ENCODE measurements at places on chromosomes 1 and 21. TPM values are rescaled to one million over a fixed set of nuclear protein-coding genes. Genes with fewer than 3 reads are reported as not detected.

DNA sequence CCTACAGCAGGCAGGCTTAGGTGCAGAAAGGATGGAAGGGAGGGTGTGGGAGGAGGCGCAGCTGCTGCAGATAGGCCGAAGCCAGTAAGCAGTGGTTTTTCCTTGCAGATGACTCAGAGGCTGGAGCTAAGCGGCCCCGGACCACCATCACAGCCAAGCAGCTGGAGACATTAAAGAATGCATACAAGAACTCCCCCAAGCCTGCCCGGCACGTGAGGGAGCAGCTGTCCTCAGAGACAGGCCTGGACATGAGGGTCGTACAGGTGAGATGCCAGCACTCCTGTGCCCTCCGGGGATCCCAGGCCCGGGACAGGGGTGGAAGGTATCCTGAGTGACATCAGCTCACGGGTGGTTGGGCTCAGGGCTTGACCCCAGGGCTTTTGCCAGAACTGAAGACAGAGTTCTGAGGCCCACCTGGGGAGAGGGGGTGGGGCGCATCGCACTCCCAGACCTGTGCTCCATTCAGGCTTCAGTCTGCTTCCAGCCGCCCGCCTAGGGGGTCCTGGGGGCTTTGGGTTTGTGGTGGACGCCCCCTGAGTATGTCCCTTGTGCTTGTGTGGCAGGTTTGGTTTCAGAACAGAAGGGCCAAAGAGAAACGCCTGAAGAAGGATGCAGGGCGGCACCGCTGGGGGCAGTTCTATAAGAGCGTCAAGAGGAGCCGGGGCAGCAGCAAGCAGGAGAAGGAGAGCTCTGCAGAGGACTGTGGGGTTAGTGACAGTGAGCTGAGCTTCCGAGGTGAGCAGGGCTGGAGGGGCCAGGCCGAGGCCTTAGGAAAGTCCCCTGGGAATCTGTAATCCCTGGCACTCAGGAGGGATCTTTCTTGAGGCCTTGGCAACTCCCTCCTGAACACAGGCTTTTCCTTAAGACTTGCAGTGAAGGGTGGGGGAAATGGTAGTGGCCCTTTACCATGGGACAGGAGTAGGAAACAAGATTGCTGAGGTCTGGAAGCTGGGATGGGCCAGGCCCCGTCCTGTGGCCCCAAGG lies 41.5 kb downstream of the LHX4 start:
- H3K36me3 ChIP-seq = peaks cover 47% of the 10 kb centered on the region
- H3K27ac ChIP-seq = peak overlapping the region; percentile 59
- H3K27me3 ChIP-seq = no peaks in the 10 kb centered on the region
- peaks cover 45% of the 10 kb centered on the region for H3K4me1 ChIP-seq
- H3K4me3 ChIP-seq = peak overlapping the region; percentile 2

DNA sequence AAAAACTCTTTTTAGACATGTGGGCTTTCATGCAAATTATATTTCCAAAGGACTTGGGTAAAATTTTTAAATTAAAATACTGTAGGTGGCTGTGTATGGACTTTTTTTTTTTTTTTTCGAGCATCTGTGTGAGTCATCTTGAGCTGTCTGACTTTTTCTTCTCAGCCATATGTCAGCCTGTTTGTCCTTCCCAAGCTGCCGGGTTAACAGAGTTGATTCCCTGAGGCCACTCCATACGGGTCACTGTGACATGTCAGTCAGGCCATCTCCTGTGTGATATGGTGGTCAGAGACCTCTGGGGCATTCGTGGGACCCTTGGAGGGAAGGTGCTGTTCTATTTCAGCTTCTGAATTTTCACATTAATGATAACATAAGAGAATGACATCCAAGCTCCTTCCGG lies 148.3 kb downstream of the KCNJ6 start:
- H3K27ac ChIP-seq = no peak overlapping the region
- no peak overlapping the region for H3K4me3 ChIP-seq
- H3K27me3 ChIP-seq = no peaks in the 10 kb centered on the region
- peaks cover 4% of the 10 kb centered on the region for H3K4me1 ChIP-seq
- DNase-seq = no peak

- no peak overlapping the region for H3K27ac ChIP-seq
- H3K27me3 ChIP-seq = no peaks in the 10 kb centered on the region
- H3K36me3 ChIP-seq = peaks cover 24% of the 10 kb centered on the region
- H3K4me3 ChIP-seq = no peak overlapping the region
- no peaks in the 10 kb centered on the region for H3K4me1 ChIP-seq
Measured at GRCh38 chr1:67407498-67407897, 22.7 kb downstream of the SERBP1 start.

DNA sequence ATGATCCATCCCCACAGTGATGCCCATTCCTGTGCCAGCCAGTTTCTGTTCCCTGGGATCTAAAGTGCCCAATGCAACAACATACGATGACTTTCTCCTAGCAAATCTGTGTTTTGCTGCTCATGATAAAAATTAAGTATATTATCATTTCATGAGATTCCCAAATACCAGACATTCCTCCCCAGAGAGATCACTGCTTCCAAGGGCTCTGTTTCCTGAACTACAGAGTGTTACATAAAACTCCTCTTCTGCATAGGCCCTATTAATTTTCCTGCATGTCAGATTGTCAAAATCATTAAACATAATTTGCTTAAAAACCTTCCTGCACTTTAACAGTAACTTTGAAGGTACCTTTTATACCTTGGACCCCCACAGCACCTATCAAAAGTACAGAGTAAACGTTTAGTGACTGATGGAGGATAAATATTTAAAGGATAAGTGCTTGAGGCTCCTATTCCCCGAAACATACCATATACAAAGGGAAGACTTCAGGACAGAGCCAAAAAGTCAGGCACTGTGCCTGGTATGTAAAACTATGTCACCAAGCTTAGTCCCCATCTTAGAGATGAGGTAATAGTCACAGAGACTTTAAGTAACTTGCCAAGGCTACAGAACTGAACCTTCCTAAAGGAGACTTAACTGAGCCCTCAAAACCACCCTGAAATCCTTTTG lies 50.2 kb downstream of the SLC25A24 start:
- H3K4me3 ChIP-seq = no peak overlapping the region
- H3K4me1 ChIP-seq = no peaks in the 10 kb centered on the region
- DNase-seq = no peak

DNA sequence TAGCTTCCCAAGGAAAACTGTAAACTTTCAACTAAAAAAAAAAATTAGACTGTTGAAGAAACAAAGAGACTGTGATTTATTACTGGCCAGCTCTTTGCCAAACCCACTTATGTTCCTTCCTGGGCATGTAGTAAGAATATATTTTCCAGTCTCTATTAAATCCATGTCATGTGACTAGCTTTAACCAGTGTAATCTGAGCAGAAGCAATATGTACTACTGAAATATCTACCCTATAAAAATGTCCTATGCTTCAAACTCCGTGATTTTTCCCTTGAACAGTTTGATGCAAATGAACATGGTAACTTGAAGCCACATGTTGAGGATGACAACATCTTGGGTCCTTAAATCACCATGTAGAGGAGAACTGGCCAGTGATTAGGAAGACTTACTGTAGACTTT lies 144.5 kb downstream of the NTMT2 start:
- no peaks in the 10 kb centered on the region for H3K4me1 ChIP-seq
- no peaks in the 10 kb centered on the region for H3K36me3 ChIP-seq
- H3K27ac ChIP-seq = no peak overlapping the region
- no peaks in the 10 kb centered on the region for H3K27me3 ChIP-seq
- no peak overlapping the region for H3K4me3 ChIP-seq
- no peak for DNase-seq

C1QA gene
- not detected for total RNA-seq

KRTAP13-1 gene
- total RNA-seq = not detected

DNA sequence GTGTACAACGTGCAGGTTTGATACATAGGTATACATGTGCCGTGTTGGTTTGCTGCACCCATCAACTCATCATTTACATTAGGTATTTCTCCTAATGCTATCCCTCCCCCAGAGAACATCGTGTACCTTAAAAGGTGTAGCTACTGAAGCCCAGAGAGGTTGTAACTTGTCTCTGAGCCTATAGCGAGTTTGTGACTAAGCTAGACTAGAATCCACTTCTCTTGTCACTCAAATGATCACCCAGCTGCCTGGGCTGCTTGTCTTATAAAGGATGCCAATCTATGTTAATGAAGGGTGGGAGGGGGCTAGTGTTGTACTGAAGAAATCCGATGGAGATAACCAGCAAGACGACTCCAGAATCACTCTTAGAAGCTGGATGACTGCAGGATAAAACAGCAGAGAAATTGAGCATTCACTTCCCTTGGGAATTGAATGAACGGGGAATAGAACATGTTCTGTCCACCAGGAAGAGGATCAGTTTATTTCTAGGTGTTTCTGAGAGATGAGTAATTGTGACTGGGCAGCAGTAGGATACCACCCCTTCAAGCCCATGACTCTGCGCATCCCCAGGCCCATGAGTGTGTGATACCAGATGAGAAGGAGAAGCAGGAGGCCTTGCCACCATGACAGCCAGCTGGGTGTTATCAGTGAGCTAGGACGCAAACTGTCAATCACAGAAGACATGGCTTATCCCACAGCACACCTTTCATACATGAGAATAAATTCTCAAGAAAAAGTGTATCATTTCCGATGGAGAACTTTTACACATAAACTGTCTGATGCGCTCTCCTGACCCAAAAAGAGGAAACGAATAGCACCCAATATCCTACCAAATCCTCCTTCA lies 390.4 kb downstream of the NTNG1 start:
- no peak for DNase-seq
- no peak overlapping the region for H3K4me3 ChIP-seq
- H3K36me3 ChIP-seq = no peaks in the 10 kb centered on the region
- no peaks in the 10 kb centered on the region for H3K4me1 ChIP-seq
- H3K27me3 ChIP-seq = no peaks in the 10 kb centered on the region
- no peak overlapping the region for H3K27ac ChIP-seq

DNA sequence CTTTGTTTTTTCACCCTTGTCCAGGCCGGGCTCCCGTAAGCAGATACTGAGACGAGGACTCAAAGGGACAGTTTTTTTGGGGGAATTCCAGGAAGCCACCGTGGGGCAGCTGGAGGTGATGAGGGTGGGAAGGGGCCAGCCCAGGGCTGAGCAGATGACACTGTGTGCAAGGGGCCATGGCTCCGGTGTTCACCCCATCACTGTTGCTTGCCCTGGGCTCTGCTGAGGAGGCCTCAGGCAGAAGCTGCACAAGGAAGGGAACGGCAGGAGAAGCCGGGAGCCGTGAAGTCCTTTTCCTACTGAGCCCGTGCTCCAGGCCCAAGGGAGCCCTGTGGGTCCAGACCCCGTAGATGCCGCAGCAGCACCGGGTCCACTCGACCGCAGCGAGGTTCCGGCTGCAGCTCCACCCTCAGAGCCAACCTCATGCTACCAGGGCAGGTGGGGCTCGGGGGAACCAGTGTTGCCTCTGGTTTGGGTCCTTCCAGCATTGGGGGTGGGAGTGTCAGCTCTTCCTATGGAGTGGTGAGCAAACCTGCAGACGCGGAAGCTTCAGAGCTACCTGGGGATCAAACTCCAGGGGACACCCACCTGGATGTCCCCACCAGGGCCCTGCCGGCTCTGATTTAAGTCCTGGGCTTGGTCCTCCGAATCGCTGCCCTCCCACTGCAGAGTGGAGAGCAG lies 4.3 kb upstream of the CALML6 start:
- no peaks in the 10 kb centered on the region for H3K27me3 ChIP-seq
- H3K4me1 ChIP-seq = peaks cover 19% of the 10 kb centered on the region
- H3K27ac ChIP-seq = no peak overlapping the region
- H3K36me3 ChIP-seq = peaks cover 4% of the 10 kb centered on the region

GRCh38 chr1:230425252-230426091 lies 660 bp downstream of the PGBD5 start:
- peak overlapping the region; percentile 44 for H3K4me3 ChIP-seq
- H3K27ac ChIP-seq = no peak overlapping the region
- no peak for DNase-seq
- no peaks in the 10 kb centered on the region for H3K36me3 ChIP-seq

ARTN gene
- not detected for total RNA-seq

DNA sequence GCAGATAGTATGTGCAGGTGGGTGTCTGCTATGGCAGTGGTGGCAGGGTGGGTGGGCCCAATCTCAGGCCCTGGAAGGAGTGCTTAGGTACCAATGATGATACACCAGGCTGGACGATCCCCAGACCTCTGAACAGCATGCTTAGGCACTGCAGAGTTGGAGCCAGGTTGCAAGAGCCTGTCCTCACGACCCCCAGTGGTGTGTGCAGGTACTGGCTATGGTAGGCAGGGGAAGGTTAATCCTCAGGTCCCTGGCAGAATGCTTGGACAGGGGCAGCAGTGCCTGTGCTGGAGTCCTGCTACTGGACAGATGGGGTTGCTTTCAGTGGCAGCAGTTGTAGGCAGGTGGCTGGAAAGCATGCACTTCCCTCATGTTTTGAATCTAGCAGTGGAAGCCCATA lies 100.5 kb upstream of the NEK7 start:
- no peak overlapping the region for H3K27ac ChIP-seq
- no peaks in the 10 kb centered on the region for H3K4me1 ChIP-seq
- no peaks in the 10 kb centered on the region for H3K27me3 ChIP-seq

DNA sequence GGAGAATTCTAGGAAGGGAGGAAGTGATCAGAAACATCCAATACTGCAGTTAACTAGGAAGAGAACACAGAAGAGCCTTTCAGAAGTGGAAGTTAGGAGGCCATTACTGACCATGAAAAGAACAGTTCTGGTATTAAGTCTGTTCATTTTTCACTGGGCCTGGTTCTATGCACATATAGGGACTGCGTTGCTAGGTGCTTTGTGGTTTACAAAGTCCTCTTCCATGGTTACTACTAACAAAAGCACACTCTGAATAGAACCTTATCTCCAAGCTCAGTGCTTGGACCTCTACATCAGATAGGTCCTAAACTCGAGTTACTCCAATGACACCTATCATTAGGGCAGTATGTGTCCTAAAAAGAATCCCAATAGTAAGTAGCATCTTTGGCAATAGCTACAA lies 75.4 kb downstream of the RPAP2 start:
- H3K4me3 ChIP-seq = no peak overlapping the region
- no peaks in the 10 kb centered on the region for H3K36me3 ChIP-seq
- no peaks in the 10 kb centered on the region for H3K27me3 ChIP-seq
- no peak overlapping the region for H3K27ac ChIP-seq

ERICH3 gene
- total RNA-seq = not detected

GRCh38 chr1:219713981-219714381 lies 101.1 kb upstream of the ZC3H11B start:
- no peaks in the 10 kb centered on the region for H3K36me3 ChIP-seq
- no peak for DNase-seq
- no peak overlapping the region for H3K4me3 ChIP-seq
- H3K27me3 ChIP-seq = no peaks in the 10 kb centered on the region

DNA sequence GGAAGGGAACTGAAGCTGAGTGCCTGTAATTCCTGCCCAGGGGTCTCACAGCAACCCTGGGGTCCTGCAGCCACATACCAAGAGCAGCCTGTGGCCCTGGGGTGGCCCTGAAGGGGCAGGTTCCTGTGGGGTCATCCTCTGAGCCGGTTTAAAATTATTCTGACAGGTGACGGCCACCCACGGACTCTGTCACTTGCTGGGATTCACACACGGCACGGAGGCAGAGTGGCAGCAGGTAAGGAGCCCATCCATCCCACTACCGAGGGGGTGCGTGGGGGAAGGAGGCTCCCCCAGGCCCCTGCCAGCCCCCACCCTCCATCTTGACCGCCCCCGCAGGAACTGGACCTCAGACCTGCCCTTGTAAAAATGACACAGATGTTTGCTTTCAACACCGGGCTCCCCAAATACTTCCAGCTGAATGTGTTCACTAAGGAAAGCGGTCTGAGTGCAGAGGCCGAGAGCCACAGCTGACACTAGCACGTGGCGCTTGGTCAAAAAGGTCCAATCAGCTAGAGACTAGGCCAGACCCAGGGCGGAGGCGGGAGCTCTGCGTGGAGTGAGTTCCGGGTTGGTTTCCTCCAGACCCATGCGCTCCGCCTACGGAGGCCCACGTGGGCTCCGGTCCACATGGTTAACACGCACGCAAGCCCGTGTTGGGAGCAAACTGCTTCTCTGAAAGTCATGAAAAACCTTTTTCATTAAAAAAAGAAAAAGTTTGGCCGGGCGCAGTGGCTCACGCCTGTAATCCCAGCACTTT lies 10.0 kb downstream of the YBEY start:
- H3K4me3 ChIP-seq = no peak overlapping the region
- no peaks in the 10 kb centered on the region for H3K27me3 ChIP-seq
- H3K27ac ChIP-seq = no peak overlapping the region
- H3K4me1 ChIP-seq = peaks cover 14% of the 10 kb centered on the region
- no peak for DNase-seq

All from SJSA1 (cell line).